Hematopoietic multipotent progenitor cell (in vitro differentiated cells): ENCODE measurements at places on chromosomes 11 and 22. TPM values are rescaled to one million over a fixed set of nuclear protein-coding genes. Genes with fewer than 3 reads are reported as not detected.

GRCh38 chr22:50670513-50670912 is 2.1 kb upstream of the SHANK3 start:
- no peak for DNase-seq

- DNase-seq, result no peak
Measured at GRCh38 chr11:130859886-130860285, 56.4 kb downstream of the SNX19 start.

DNA sequence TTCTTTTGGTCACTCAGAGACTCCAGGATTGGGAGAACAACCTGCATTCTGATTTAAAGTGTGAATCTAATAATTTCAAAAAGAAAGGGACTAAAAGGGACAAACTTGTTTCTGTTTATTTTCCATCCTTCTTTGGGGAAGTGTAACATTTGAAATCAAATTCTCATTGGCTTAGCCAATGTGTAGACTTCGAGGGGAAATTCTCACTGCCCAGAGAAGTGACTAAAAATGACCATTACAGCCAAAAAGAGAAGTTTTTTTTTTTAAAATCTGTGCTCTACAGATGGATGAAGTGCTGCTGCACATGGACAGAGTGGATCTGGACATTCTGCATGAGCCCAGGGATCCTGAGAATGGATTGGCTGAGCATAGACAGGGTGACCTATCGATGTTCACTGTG is 49.4 kb upstream of the ELF5 start:
- no peak for DNase-seq

Gene BACE1
- 17.0 TPM for total RNA-seq

GRCh38 chr11:62726915-62727164 is 417 bp downstream of the HNRNPUL2 start:
- DNase-seq, result no peak

Gene OR6T1
- not detected for total RNA-seq

DNA sequence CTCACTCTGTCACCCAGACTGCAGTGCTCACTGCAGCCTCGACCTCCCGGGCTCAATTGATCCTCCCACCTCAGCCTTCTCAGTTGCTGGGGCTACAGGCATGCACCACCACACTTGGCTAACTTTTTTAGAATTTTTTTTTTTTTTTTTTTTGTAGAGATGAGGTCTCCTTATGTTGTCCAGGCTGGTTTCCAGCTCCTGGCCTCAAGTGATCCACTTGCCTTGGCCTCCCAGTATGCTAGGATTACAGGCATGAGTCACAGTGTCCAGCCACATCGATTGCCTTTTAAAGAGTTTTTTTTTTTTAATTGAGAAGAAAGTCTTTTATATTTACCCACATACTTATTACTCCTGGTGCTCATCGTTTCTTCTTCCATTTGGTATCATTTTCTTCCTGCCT is 30.0 kb downstream of the PARVG start:
- DNase-seq, result no peak

Gene MFRP
- not detected for total RNA-seq

GRCh38 chr22:30824096-30824495 is 129.4 kb downstream of the OSBP2 start:
- DNase-seq, result no peak

GRCh38 chr22:46446799-46447198 is 90.6 kb downstream of the CELSR1 start:
- DNase-seq, result no peak

- DNase-seq, result no peak
Measured at GRCh38 chr22:49738006-49738405, 89.7 kb downstream of the BRD1 start.

Gene NXPE4
- total RNA-seq, result not detected

DNA sequence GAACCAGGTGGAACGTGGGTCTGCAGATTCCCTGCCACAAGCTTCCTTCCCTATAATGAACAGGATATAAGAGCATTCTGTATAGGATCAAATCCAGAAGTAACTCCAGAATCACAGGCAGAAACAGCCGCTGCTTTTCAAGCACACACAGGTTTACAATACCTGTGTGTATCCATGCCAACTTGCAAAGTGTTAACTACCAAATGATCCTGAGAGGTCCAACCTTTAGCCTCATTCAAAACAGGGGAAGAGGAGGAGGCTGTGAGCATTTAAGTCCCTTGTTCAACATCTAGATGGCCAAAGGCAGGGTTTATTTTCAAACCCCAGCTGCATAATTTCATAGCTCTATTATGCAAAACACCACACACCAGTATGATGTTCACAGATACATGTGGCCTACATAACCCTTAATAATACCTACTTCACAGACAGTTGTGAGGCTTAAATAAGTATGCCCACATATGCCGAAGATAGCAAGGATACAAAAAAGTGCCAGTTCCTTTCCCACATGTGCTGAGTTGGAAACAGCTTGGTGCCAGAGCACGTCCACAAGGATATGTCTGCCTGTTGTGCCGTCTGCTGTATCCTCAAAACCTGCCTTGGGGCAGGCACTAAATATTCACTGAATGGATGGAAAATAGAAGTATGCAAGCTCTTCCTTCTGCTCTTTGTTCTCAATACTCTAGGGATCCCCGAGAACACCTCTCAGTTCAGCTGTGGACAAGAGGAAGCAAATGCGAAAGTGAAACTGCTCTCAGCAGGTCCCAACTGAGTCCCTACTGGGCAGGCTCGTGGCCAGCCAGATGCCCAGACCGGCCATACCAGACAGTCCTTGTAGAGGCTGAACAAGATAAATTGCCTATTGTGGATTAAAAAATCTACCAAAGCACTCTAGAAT is 66.8 kb downstream of the LARGE1 start:
- peak; percentile 35 for DNase-seq

Gene PTPN5
- under 0.01 TPM for total RNA-seq

DNA sequence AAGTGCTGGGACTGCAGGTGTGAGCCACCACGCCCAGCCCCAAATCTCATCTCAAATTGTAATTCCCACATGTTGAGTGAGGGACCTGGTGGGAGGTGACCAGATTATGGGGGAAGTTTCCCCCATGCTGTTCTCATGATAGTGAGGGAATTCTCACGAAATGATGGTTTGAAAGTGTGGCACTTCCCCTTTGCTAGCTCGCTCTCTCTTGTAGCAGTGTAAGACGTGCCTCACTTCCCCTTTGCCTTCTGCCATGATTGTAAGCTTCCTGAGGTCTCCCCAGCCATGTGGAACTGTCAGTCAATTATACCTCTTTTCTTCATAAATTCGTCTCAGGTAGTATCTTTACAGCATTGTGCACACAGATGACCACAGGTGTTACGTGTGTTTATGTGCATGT is 357.8 kb downstream of the CADM1 start:
- no peak for DNase-seq

GRCh38 chr11:90947930-90948329 is 725.1 kb upstream of the CHORDC1 start:
- DNase-seq, result no peak

DNA sequence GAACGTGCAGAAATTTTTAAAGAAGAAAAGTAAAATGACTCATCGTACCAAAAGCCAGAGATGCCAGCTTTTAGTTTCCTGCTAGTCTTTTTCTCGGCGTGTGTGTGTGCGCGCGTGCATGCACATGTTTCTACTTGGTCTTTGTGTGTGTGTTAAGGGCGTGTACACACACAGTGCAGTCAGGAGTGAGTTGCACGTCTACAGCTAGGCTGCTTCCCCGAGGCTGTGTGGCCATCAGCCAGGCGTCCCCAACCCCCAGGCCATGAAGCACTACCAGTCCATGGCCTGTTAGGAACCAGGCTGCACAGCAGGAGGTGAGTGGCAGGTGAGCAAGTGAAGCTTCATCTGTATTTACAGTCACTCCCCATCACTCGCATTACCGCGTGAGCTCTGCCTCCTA is 36.4 kb downstream of the KCNQ1 start:
- DNase-seq, result peak; percentile 36

DNA sequence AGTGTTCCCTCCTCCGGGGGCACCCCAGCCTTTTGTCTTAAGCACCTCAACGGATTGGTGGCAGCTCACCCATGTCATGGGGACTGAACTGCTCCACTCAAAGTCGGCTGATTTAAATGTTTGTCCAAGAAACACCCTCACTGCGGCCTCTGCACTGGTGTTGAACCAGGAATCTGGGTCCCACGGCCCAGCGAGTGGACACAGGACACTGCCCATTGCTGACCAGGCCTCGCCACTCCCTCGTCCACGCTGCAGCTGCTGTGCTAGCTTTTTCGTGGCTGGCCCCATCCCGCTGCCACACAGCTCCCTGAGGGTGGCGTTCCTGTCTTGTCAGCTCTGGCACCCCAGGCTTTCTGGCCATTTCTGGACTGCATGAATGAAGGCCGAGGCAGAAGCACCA is 646.2 kb downstream of the BRD1 start:
- no peak for DNase-seq

Gene RBM7
- 31.8 TPM for total RNA-seq

- DNase-seq, result no peak
Measured at GRCh38 chr11:28384418-28384817, 276.2 kb downstream of the METTL15 start.

DNA sequence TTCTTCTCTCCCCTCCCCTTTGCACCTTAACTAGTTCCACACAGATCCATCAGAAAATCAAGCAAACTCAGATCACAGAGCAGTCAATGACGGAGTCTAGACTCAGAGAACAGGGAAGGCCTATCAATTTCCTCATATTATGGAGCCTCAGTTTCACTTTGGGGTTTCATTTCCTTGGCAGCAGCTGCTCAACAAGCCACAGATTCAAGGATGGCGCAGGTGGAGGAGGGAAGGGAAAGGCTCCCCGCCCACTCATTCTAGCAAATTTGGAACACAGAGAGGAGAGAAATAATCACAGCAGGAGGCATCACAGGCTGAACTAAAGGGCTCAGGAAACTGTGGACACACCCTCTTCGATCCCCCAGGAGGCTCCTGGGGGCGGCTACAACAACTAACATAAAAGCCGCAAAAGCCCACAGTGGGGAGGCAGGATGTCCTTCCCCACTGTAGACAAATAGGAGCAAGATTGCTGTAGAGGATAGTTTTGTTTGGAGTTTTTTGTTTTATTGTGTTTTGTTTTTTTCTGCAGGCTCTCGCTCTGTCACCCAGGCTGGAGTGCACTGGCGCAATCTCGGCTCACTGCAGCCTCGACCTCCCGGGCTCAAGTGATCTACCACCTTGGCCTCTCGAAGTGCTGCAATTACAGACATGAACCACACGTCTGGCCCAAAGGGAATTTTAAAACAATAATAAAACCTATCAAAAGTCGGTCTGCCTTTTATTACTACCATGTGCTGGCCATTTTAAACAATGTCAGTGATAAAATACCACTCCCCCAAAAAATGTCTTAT is 3.4 kb downstream of the PLAAT3 start:
- DNase-seq, result no peak

- peak; percentile 9 for DNase-seq
Measured at GRCh38 chr22:21098099-21098671, 52.4 kb downstream of the LRRC74B start.

- DNase-seq, result no peak
Measured at GRCh38 chr11:73524774-73525173, 73.1 kb downstream of the FAM168A start.

GRCh38 chr11:1230456-1231395 is 7.9 kb downstream of the MUC5B start:
- no peak for DNase-seq

- no peak for DNase-seq
Measured at GRCh38 chr11:117420598-117420997, 92.9 kb downstream of the CEP164 start.

GRCh38 chr11:112398798-112399478 is 138.3 kb upstream of the PLET1 start:
- DNase-seq, result no peak

GRCh38 chr22:21067901-21068680 is 22.3 kb downstream of the LRRC74B start:
- no peak for DNase-seq

Gene TCN2
- 8.1 TPM for total RNA-seq

Gene DGAT2
- total RNA-seq, result 1.1 TPM

- DNase-seq, result no peak
Measured at GRCh38 chr11:14784230-14784629, 107.8 kb downstream of the CYP2R1 start.

Gene SYT9
- total RNA-seq, result under 0.01 TPM

Gene RBFOX2
- 17.8 TPM for total RNA-seq

Gene ACRV1
- total RNA-seq, result not detected

DNA sequence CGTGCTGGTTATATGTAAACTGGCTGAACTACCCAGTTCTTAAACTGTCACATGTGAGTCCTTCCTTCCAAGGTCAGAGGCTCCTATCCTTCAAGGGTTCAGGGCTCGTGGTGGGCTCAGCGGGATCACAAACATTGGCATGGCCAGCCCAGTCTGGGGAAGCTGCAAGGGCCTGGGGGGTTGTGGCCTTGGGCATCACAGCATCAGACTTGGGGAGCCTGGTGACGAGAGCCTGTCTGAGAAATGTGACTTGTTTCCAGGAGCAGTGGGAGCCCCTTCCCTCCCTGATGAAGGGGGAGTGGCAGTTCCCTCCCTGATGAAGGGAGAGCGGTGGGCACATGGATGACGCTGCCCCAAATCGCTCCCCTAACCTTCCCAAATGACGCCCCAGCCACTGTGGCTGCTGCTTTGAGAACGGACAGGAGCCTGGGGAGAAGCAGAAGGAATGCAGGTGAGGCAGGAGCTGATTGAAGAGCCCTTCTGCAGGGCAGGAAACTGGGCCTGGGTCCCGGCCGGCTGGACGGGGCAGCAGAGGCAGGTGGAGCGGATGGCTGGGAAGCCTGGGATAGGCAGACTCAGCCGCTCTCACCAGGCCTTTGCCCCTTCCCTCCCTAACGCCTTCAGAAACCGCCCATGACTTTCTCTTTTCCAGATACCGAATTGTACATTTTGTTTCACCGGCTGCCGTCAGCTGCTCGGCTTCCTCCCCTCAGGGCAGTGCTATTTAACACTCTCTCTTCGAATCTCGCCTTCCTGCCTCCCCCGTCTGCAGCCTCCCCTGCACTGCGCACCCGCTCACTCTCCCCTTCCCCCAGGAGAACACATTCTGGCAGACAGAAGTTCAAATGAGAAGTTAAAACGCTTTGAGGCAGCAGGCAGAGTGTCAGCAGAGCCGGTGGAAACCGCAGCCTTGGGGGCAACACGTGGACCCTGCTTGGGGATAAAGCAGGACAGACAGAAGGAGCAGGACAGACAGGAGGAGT is 1486.7 kb downstream of the BRD1 start:
- no peak for DNase-seq

DNA sequence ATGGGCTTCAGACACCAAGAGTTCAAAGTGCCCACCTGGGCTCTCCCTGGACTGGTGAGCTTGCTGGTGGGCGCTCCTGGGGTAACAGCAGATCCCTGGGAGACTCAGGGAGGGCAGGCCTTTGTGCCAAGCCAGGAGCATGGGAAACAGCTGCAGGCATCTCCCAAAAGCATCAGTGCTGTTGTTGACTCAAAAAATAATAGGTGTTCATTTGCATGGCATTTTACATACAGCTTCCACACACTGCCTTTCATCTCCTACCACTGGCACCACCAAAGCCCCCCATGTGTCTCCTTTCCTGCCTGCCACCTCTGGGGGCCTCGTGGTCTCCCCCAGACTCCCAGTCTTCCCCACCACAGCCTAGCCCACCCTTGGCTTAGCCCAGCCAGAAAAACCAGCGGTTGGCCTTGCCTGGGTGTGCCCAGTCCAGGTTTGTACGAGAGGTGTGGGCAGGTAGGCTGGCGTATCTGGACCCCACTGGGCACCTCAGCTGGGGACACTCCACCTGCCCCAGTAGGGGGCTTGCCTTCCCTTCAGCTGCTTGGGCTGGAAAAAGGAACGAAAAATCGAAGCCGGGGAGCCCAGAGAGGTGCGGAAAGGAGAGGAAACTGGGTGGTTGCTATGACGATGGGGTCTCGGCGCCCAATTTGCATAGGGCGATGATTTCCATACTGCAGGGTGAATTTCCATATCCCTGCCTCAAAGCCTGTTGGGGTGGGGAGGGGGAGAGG is 15.0 kb downstream of the POU2F3 start:
- DNase-seq, result no peak
